ENCODE measurements at places on chromosomes 2 and 18.

DNA sequence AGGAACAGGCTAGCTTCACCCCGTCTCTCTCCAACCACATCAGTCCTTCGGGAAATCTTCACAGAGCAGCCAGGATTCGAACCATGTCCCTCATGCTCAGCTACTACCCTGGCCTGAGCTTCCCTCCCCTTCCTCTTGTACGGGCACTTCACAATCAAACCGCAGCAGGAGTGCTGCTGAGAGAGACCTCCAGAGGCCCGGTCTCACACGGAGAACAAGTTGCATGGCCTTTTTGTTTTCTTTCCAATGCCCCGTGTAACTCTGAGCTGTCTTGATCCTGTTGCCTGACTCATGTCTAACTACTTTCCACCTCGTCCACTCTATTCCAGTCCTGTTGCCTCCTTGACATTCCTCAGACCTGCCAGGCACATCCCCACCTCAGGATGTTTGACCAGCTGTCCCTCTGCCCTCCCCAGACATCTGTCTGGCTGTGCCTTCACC is 25.4 kb downstream of the FBLN7 start:
- DNase-seq, result no peak

GRCh38 chr2:229254206-229254605 is 16.9 kb downstream of the PID1 start:
- DNase-seq, result no peak

- no peak for DNase-seq
Observed at GRCh38 chr18:79912409-79912991, 39.0 kb downstream of the SLC66A2 start.

- DNase-seq, result no peak
Observed at GRCh38 chr2:234496055-234496834, 636 bp downstream of the ARL4C start.

DNA sequence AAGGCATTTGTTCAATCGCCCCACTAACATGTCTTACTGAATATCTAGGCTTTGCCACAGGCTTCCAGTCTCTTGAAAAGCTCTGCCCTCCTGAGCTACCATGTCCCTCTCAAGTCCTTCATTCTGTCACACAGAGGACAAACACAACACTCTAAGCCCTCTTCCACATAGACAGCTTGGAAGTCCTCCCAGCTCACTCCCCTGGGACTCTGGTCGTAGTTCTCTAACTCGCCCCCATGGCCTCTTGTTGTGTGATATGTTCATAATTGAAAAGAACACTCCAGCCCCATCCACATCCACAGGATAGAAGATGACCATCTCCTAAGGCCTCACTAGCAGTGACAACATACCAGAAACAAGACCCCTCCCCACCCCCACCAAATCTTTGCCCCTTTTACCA is 37.9 kb downstream of the BUB1 start:
- DNase-seq, result no peak

DNA sequence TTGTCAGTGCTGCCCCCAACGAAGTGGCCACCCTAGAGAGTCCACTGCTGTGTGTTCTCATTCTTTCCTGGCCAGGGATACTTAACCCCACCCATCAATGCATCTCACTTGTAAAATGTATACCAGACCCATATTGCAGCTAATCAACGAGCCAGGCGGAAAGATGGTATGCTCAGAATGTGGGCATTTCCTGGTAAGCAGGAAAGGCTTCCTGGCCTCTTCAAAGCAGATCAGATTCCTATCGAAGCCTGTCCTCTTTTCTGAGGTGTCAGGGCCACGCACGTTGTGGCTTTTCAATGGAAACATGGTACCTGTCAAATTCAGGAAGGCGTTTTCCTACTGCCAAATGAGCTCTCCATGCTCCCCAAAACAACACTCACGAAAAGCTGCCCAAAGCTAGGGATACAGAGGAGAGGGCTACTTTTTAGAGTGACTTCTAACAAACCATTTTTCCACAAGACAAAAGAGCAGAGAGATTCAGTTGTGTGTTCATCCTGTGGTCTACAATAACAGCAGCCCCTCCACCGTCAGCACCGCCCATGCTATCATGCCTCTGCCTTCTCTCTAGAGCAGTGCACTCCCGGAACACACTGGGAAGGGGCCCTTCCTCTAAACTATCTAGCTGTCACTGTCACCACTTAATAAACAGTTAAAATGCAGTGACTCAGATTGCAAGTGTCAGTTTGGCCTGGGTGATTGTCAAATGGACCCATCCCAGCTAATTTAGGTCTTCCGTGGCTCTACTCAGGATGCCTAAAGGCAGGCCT is 535.1 kb downstream of the RNF144A start:
- no peak for DNase-seq

GRCh38 chr2:158319269-158319668 is 137.3 kb downstream of the CCDC148 start:
- no peak for DNase-seq

- no peak for DNase-seq
Observed at GRCh38 chr2:174878537-174879147, 114.4 kb upstream of the CHRNA1 start.

DNA sequence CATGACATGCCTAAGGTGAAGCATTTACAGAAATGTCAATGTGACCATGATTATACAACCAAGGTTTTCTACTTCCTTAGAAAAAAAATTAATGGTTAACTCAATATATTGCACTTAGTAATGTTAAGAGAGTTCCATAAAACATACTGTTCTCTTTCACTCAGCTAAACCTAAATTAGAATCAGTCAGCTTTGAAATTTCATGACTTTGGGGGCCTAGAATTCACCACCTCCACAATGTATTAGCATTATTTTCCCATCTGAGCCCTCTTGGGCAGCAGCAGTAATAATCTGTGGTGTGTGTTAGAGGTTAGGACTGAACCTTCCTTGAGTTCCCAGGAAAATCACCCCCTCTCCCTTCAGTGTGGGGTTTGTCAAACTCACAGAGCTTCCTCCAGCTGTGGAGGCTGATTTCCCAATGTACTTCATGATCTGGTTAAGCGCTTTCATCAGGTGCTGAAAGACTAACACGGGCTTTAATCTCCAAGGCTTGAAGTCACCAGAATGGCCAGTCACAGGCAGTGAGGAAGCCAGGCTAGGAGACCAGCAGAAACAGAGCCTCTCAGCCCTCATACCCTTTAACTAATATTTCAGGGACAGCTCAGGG is 7.1 kb upstream of the UPP2 start:
- DNase-seq, result no peak

DNA sequence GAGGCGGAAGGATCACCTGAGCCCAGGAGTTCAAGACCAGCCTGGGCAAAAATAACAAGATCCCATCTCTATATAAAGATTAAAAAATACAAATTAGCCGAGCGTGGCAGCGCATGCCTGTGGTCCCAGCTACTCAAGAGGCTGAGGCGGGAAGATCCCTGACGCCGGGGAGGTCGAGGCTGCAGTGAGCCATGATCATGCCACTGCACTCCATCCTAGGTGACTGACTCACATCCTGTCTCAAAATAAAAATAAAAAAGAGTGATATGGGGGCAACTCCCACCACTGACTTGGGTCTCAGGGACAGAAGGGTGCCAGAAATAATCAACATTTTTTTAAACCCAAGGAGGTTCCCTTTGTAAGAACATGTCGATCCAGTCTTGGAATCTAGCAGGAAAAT is 37.6 kb downstream of the ZNF516 start:
- no peak for DNase-seq
